Esophagus squamous epithelium (tissue), 5 donors: ENCODE measurements at places on chromosomes 1 and 21. TPM values are rescaled to one million over a fixed set of nuclear protein-coding genes. Genes with fewer than 3 reads are reported as not detected.

DNA sequence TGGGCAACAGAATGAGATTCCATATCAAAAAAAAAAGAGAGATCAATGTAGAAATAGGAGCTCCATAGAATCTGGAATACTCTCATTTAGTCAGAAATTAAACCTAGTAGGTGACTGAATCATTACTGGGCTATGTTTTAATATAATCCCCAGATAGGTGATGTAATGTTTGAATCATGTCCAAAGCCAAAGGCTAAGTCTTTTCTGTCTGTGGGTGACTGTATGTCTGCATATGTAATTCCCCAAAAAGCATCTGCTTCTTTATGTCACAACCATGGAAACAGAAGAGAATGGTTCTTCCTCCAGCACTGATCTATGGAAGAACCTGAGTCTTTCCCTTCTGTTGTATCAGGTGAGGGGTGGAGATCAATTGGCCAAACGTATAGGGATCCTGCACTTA, 5.8 kb downstream of the LAMC2 start:
- DNase-seq: no peak

DNA sequence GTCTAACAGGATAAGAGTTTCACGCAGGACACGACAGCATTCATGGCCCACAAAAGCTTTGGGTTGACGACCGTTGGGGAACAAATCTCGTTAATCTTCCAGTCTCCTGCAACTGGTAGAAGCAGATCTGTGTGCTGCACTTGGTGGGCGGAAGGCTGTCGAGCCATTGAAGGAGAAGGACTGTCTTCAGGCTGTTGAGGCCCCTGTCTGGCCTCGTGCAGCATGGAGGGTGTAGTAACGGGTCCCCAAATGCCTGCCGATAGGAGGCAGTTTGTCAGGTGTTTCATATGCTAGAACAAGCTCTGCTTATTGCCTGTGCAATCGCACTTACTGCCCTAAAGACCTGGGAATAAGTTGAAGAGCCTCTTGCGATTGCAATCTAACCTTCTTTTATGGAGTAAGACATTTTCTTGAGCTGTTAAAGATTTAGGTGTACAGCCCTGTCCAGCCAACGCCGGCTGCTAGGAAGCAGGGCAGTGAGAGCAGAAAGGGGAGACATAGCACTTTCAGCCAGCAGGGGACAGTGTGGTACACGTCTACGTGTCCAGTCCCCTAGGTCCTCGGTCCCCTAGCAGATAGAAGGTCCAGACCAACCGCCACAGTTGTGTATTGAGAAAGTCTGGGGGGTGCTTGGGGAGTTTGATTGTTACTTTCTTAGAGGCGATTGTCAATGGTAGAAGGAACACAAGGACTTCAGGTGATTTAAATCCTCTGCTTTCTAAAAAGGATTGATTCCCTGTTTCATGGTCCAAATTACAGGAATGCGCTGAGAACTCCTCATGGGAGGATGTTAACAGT, 102.3 kb upstream of the TMPRSS2 start:
- no peak for DNase-seq

- no peak for DNase-seq
These were observed 52.3 kb downstream of the BCAR3 start for GRCh38 chr1:93629101-93630059.

DNA sequence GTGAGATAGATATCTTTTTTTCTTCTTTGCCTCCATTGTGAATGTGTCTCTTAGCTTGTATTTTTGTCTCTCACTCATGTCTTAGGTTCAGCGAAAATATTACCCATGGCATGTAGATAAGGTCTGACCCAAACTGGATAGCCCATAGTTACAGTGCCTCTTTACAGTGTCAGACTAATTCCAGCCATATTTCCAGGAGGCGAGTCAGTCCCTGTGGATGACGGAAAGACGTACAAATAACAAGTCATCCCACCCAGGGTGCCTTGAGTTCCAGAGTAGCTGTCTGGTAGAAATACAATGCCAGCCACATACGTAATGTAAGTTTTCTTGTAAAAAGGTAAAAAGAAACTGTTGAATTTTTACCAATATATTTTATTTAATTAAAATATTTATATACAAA, 157.3 kb downstream of the ZNF281 start:
- DNase-seq: no peak

GRCh38 chr1:61539720-61540462, 185.1 kb downstream of the TM2D1 start:
- DNase-seq: no peak

- DNase-seq: no peak
These were observed 20.5 kb upstream of the COQ8A start for GRCh38 chr1:226919587-226919986.

- no peak for DNase-seq
These were observed 10.1 kb downstream of the ZBTB8B start for GRCh38 chr1:32474954-32475353.

GRCh38 chr1:22317231-22317919, 134.3 kb upstream of the ZBTB40 start:
- no peak for DNase-seq

DNA sequence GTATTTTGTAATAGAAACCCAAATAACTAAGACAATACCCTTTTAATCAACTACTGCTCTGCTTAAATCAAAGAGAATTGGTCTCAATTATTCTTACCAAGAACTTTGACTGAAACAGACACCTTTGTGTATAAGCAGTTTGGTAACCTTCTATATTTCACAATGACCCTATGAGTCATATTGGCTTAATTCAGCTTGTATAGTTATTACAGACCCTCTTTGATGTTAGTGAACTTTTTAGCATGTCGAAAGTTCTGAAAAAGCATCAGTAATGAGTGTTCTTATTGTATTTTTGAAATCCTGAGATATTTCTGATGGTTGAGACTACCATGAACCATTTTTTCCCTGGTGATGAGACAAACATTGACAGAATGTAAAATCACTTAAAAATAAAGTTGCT, 43.3 kb upstream of the RABGAP1L start:
- DNase-seq: no peak

DNA sequence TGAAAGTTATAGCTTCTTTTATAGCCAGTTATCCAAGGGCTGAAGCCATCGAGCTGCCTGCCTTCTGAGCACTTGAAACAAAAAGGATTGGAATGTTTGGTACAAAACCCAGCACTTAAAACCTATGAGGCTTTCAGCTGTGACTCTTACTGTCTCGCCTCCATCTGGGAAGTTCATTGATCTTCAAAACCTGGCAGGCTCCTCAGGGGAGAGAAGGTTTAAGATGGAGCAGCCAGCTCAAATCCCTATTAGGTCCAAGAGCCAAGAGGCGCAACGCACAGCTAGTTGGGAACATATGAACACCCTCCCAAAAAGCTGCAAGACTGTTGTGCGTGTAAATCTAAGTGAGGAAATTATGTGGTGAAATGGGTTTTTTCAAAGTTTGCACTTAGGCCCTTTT, 33.4 kb downstream of the BACE2 start:
- no peak for DNase-seq

DNA sequence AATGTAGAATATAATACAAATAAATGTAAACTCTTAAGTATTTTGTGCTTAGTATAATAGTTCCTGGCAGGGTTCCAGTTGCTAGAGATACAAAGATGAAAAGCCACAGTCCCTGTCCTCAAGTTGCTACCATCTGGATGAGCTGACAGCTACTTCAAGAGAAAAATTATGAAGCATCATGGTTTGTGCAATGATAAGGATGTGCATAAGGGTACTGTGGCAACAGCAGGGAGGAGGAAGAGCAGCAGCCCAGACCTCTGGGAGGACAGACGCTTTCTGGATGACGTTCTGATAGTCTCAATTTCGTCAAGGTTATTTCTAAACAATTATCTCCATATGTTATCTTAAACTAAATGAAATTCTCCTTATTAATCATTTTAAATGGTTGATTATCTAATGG, 198.9 kb downstream of the NTNG1 start:
- DNase-seq: no peak

GRCh38 chr1:18866314-18866713, 6.9 kb upstream of the TAS1R2 start:
- no peak for DNase-seq

- no peak for DNase-seq
These were observed 3.5 kb downstream of the RO60 start for GRCh38 chr1:193062698-193063463.

DNA sequence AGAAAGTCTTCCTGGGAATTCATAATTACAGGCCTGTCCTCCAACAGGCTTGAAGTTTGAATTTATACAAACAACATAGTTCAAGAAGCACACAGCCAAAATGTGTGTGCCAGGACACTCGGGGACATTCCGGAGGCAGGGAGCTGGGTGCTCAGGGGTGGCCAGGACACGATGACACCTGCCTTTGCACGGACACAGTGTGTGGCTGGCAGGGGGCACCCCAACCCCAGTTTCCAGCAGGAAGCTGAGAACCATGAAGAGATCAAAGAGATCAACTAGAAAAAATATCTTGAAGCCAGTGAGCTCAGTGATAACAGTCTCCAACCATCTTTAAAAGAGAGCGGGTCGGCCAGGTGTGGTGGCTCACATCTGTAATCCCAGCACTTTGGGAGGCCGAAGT, 32.5 kb upstream of the TRAPPC10 start:
- no peak for DNase-seq

- DNase-seq: no peak
These were observed 35.0 kb downstream of the TMCC2 start for GRCh38 chr1:205262731-205263171.

DNA sequence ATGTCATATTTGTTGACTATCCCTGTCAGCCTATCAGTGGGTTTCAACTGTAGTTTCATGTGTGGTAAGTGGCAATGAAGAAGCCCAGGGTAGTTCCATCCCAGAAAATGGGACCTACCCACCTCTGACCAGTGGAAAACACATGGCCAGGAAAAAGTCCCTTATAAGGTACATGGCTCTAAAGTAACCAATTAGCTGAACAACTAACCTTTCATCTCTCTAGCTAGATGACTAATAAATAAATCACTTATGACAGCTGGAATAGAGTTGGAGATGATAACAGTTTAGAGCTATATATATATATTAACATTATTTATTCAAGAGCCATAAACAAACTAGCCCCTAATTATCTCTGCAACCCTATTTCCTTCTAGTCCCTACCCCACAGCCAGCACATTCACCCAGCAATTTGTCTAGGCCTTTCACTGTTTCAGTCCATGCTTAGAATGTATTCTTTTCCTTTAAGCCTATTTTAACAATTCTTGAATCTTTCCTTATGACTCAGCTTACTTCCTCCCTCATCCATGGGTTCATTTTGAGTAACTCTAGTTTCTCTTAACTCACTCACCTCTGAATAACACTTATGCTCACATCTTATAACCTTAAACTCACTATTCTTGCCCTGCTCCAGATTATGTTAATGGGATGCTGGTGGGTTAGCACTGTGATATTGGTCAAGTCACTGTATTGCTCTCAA, 83.7 kb downstream of the TNFSF18 start:
- DNase-seq: no peak

- DNase-seq: no peak
These were observed 115.4 kb downstream of the SMYD2 start for GRCh38 chr1:214396330-214396729.

GRCh38 chr1:186700722-186701121, 20.5 kb upstream of the PTGS2 start:
- no peak for DNase-seq

DNA sequence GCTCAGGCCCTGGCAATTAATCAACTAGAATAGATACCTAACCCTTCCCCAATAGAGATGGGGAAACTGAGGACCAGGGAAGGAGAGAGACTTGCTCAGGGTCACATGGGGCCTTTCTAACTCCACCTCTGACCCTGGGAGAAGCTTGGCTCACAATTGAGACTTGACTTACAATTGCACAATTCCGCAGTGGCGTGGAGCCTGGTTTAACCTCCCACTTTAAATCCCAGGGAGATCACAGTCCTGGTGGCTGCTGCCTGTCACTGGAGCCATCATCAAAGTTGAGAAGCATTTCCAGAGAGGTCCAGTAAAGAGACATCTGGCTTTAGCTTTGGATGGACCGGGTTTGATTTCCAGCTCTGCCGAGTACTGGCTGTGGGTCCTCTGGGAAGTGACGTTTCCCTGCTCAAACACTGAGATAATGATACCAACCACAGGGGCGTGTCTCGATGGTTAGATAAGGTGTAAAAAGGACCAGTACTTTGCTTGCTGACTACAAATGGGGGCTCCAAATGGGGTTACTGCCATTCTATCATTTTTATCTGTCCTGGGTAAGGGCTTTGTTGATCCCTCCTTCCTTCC, 39.3 kb downstream of the TRIM62 start:
- DNase-seq: no peak

DNA sequence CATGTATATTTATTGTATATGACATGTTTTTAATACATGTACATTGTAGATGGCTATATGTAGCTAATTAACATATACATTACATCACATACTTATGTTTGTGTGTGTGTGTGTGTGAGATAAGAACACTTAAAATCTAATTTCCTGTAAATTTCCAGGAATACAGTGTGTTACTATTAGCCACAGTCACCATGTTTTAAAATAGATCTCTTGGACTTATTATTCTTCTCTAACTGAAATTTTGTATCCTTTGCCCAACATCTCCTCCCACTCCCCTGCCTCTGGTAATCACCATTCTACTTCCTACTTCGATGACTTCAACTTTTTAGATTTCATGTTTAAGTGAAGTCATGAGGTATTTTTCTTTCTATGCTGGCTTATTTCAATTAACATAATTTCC, 64.8 kb downstream of the FCRL5 start:
- DNase-seq: no peak

GRCh38 chr1:197890936-197891335, 11.5 kb upstream of the C1orf53 start:
- DNase-seq: no peak

DNA sequence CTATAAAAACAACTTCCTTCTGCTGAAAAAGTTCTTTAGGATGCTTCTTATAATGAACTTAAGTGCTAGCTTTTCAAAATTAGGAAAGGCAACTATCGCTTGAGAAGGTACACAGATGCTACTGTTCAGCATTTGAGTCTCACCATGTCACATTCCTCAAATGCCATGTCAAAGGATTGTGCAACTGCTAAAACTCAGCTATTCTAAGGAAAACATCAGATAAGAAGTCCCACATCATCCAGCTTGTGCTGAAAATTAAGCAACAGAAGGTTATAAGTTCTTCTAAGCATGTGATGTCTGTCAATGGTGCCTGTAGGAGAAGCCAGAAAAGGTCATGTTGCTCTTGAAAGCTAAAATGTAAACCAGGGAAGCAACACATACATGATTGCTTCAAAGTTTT, 36.5 kb downstream of the MCOLN2 start:
- no peak for DNase-seq

GRCh38 chr1:25146451-25146855, 85.8 kb downstream of the SYF2 start:
- no peak for DNase-seq

GRCh38 chr1:65812065-65812464, 19.4 kb downstream of the PDE4B start:
- DNase-seq: no peak

GRCh38 chr1:997993-998744, 1.7 kb downstream of the HES4 start:
- DNase-seq: no peak

Gene LMX1A
- 0.38 TPM for total RNA-seq

Gene TNNI3K
- total RNA-seq: not detected

Gene REN
- not detected for total RNA-seq

Gene MROH9
- not detected for total RNA-seq

Gene VSIG8
- total RNA-seq: 0.38 TPM

Gene AGBL4
- total RNA-seq: not detected

Gene ZYG11A
- total RNA-seq: 0.95 TPM

Gene CLCA4
- 521 TPM for total RNA-seq

Gene NECTIN4
- 114 TPM for total RNA-seq

Gene MRPS6
- total RNA-seq: 14.6 TPM

Gene TEX38
- total RNA-seq: not detected

Gene MPL
- not detected for total RNA-seq

Gene EPHA8
- not detected for total RNA-seq

Gene KPRP
- total RNA-seq: 0.09 TPM
